Uterus (tissue), 4 donors: ENCODE measurements at places on chromosomes 3 and 15.

DNA sequence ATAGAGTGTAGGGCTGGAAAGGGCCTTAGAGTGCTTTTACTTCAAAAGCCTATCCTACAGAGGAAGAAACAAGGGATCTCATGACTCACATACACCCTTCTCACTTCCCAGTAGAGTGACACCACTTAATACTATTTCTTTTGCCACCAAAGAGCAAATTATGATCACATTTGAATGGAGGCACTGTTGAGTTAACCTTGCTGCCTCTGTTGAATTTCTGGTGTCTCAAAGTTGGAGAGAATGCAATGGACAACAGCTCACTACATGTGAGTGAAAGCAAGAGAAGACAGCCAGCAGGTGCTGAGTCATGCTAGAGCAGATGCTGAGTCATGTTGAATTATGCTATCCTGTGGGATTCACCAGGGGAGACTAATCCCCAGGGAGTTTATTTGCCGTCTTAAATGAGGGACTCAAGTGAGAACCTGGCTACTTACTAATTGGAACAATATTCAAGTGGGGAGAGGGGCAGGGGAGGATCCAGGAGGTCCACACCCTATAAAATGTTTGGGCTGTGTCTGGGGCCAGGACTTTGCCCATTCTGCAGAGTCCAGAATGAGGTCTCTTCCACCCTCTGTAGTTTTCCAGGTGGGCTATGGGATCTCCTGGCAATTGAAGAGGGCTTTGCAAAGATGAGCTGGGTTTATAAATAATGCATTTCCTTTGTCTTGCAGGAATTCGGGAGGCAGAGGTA, 35.8 kb downstream of the ST8SIA2 start:
- no peak for DNase-seq

DNA sequence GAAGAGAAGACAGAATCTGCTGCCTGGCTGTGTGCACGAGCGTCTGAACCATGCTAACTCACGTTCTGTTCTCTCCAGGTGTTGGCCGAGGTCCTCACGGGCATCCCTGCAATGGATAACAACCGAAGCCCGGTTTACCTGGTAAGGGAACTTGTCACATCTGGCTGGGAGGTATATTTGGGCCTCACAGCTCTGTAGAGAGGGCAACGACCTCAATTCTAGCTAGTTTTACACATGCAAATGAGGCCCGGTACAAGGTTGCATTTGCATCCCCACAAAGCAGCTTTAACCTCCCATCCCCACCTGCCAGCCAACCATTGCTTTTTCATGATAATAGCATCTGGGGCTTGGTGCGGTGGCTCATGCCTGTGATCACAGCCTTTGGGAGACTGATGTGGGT, 22.0 kb upstream of the TATDN2 start:
- no peak for DNase-seq

GRCh38 chr3:72839057-72839456, 9.2 kb downstream of the SHQ1 start:
- DNase-seq: no peak

DNA sequence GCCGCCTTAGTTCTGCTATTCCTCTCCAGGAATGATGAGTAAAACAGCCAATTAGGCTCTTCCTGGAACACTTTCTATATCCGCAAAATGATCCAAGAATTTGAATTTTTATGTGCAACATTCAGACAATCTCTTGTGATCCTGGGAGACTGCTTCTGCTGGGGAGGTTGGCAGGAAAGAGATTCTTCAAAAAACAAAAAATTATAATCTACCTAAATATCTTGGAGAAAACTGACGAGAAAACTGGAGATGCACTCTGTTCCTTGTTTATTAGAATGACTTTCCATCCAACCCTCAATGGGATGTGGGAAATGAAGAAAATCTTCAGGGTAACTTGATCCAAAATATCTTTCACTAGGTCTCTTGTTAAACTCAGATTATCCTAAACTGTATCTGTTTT, 346.3 kb upstream of the UBE2E2 start:
- no peak for DNase-seq

GRCh38 chr3:178479860-178480259, 56.4 kb upstream of the KCNMB2 start:
- DNase-seq: no peak

GRCh38 chr3:61758839-61759238, 197.5 kb downstream of the PTPRG start:
- no peak for DNase-seq
